ENCODE measurements at places on chromosomes 13 and 19.

- DNase-seq, result no peak
Observed at GRCh38 chr13:78657699-78658629, 991 bp downstream of the OBI1 start.

DNA sequence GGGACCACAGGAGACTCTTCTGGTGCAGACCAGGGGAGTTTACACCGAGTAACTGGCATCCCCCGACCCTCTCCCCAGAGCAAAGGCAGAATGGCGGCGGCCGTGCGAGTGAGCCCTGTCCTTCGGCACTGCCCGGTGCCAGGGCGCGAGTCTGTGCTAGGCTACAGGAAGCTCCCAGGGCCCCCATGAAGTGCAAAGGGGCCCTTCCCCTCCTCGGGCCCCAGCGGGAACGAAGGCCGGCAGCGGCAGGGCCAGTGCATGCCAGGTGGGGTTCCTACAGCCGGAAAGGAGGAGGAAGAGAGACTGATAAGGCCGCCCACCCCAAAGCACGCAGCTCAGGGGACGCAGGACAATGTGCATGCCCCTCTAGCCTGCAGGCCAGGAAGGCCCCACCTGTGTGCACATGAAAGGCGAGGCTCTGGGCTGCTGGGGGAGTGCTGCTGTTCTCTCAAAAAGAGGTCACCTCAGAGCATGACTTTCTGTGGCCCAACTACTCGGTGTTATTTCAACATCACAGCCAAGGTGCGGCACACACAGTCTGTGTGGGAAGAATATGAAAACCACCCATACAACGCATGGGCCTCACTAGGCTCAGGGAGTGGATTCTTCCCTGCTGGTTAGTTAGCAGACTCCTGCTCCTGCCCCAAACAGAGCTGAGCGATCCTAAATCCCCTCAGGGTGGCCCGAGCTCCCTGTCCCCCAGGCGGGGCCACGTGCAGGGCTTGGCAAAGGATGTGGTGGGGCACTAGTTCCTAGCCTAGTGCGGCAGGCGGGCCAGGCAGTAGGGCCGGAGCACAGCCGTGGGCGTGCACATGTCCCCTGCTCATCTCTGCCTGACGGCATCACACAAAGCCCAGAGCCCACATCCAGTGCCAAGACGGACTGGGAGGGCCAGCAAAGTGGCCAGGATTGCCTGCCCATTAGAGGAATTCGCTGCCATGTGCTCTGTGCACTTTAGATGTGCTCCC lies 28.4 kb upstream of the TIMM44 start:
- DNase-seq, result no peak

DNA sequence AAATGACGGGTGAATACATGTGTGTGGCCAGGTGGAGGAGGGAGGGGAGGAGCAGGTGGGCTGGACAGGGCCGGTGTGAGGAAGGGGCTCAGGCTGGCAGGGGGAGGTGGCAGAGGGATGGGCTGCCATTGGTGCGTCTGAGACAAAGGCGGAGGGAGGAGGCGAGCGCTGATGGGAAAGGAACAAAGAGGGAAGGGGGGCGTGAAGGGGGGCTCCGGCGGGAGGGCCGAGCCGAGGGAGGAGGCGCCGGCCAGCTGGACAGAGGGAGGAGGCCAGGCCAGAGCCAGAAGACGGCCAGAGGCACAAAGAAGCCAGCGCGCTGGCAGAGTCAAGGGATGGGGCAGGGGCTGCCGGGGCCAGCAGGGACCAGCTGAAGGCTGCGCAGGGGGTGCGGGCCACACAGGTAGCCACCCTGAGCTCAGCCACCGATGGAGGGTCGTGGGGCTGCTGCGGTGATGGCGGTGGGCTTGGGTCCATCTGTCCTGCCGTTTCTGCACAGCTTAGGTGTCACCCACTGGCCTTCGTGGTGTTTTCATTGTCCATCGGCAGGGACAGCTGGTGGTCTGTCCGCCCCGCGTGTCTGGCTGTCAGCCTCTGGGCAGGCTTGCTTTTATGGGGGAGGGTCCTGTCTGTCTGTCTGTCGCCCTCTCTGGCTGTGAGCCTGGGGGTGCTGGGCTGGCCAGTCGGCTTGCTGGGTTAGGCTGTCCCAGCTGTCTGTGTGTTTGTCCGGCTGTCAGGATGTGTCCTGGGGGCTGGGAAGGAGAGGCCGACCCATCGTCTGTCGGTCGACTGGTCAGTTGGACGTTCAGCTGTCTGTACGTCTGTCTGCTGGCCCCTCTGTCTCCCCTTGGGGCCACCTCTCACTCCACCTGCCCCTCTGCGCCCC lies 2.2 kb downstream of the APC2 start:
- no peak for DNase-seq

DNA sequence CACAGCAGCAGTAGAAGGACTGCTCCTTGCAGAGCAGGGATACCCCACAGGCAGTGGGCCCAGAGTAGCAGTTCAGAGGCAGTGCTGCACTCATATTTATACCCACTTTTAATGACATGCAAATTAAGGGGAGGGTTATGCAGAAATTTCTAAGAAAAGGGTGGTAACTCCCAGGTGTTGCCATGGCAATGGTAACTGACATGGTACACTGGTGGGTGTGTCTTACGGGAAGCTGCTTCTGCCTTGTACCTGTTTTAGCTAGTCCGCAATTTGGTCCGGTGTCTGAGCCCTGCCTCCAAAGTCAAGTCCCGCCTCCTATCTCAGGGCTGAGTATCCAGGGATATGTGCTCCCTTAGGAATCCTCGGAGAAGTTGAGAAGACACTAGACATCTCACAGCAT lies 79.2 kb upstream of the UQCRFS1 start:
- DNase-seq, result no peak

GRCh38 chr13:114043421-114044053 lies 69.7 kb upstream of the C13orf46 start:
- DNase-seq, result no peak

All from Panc1 (cell line).